ENCODE measurements at places on chromosomes 2 and 18. TPM values are rescaled to one million over a fixed set of nuclear protein-coding genes. Genes with fewer than 3 reads are reported as not detected.

CDH2 gene
- total RNA-seq, result 42.3 TPM

GRCh38 chr2:224017957-224018356 lies 21.1 kb downstream of the SERPINE2 start:
- no peak for DNase-seq

GRCh38 chr2:128746356-128746755 lies 427.7 kb upstream of the HS6ST1 start:
- no peak for DNase-seq

ARHGEF33 gene
- total RNA-seq, result 0.41 TPM

CCDC141 gene
- total RNA-seq, result 0.10 TPM

MATN3 gene
- total RNA-seq, result 3.5 TPM

- no peak for DNase-seq
These were observed 1246.0 kb upstream of the ZEB2 start for GRCh38 chr2:145765874-145766273.

DNA sequence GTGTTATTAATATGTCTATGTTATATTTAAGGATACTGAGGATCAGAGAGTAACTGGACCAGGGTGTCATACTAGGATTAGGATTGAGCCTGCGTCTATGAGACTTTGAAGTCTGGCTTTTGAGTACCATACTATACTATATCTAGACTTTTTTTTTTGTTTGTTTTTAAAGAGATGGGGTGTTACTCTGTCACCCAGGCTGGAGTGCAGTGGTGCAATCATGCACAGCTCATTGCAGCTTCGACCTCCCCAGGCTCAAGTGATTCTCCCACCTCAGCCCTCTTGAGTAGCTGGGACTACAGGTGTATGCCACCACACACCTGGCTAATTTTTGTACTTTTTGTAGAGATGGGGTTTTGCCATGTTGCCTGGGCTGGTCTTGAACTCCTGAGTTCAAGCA lies 66.2 kb upstream of the MAP4K3 start:
- no peak for DNase-seq

GCG gene
- total RNA-seq, result 0.31 TPM

DNA sequence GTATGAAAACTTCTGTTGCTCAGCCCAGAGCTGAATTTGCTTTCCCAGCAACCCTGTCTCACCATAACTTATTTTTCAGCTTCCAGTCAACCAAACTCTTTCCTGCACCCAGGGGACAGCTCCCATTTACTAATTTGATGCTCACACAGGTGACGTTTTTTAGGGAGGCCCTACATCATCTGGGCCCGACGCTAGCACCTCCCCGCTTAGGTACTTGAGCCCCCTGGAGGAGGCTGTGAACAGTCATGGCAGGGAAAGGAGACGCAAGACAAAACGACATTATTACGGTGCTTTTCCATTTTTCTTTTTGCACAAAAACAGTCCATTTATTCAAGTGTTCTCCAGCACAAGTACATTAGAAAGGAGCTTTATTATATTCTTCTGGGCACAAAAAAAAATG lies 59.2 kb upstream of the POMC start:
- DNase-seq, result no peak

TM4SF20 gene
- total RNA-seq, result not detected

DNA sequence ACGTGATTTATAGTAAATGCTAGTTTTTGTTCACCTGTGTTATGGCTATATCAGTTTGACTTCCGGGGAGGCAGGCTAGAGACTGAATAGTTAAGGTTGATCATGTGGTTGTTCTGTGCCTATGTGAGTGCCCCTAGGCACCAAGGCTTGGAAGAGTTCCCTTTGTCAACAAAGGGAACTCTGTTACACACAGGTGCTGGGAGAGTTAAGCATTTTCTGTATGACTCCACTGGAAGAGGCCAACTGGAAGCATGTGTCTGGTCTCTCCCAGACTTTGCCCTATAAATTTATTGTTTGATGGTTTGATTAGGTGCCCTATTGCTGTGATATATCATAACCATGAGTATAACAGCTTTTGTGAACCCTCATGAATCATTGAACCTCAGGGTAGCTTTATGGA lies 63.8 kb downstream of the ARL6IP6 start:
- DNase-seq, result no peak

DNA sequence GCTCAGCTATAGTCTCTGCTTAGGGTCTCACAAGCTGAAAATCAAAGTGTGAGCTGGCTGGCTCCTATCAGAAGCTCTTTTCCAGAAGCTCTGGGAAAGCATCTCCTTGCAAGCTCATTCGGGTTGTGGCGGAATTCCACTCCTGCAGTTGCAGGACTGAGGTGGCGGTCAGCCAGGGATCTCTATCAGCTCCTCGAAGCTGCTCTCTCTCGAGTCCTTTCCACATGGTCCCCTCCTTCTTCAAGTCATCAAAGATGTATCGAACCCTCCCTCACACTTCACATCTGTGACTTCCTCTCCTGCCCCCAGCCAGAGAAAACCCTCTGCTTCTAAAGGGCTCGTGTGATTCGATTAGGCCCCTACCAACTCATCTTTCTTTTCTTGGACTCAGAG lies 141.7 kb downstream of the ZFP36L2 start:
- no peak for DNase-seq

DNA sequence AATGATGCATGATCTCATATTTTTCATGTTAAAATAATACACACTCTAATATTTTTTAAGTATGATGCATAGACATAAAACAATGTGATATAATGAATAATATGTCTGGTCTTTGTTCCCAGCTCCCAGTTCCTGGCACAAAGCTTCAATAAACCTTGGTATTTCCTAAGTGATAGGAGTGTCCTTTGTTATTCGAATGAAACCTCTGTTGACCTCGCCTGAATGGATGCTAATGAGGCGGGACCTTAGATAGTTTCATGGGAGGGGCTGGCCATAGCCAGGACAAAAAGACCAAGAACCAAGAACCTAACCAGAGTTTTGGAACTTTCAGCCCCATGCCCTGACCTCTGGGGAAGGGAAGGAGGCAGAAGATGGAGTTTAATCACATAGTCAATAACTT lies 257.7 kb upstream of the COPS8 start:
- no peak for DNase-seq

GRCh38 chr2:175203621-175204496 lies 22.3 kb upstream of the ATP5MC3 start:
- DNase-seq, result no peak

ATP8B1 gene
- 12.5 TPM for total RNA-seq

GRCh38 chr18:76448256-76449110 lies 46.6 kb downstream of the ZNF516 start:
- DNase-seq, result no peak

DNA sequence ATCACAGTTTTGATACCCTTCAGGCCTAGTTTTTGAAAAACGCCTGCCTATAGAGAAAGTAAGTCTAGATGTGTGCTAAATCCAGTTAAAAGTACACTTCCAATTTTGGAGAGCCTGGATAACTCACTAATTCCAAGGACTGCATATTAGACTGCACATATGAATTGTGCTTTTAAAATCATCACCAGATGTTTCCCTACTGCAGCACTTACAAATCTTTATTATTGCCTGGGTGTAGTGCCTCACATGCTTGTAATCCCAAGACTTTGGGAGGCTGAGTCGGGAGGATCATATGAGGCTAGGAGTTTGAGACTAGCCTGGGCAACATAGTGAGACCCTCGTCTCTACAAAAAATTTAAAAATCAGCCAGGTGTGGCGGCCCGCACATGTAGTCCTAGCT lies 35.9 kb upstream of the HTR2B start:
- no peak for DNase-seq

PROKR1 gene
- not detected for total RNA-seq

- DNase-seq, result no peak
These were observed 46.5 kb downstream of the NCK2 start for GRCh38 chr2:105791229-105791628.

ACMSD gene
- total RNA-seq, result not detected

WDR7 gene
- total RNA-seq, result 12.3 TPM

- DNase-seq, result no peak
These were observed 65.4 kb upstream of the HNRNPA3 start for GRCh38 chr2:177147093-177147694.

- DNase-seq, result no peak
These were observed 21.8 kb downstream of the COL6A3 start for GRCh38 chr2:237392186-237392585.

DNA sequence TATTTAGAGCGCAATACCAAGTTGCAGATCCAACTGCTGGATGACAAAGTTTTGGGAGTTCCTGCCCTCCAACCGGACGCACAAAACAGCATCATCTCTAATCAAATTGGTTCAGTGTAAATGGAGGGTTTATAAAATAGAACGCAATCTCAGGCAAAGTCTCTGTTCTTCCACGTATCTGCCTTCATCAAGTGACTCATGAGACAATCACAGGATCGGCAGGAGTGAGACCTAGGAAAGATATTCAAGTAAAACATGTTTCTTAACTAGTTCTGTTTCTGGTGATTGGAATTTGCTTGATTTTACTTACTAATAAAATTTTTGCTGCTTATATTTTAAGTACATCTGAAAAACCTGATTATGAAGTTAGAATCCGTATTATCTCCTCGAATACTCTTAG lies 7.6 kb downstream of the FZD5 start:
- no peak for DNase-seq

- DNase-seq, result no peak
These were observed 4.3 kb downstream of the SEPTIN10 start for GRCh38 chr2:109609352-109610024.
